ENCODE measurements at places on chromosomes 11 and 22.

DNA sequence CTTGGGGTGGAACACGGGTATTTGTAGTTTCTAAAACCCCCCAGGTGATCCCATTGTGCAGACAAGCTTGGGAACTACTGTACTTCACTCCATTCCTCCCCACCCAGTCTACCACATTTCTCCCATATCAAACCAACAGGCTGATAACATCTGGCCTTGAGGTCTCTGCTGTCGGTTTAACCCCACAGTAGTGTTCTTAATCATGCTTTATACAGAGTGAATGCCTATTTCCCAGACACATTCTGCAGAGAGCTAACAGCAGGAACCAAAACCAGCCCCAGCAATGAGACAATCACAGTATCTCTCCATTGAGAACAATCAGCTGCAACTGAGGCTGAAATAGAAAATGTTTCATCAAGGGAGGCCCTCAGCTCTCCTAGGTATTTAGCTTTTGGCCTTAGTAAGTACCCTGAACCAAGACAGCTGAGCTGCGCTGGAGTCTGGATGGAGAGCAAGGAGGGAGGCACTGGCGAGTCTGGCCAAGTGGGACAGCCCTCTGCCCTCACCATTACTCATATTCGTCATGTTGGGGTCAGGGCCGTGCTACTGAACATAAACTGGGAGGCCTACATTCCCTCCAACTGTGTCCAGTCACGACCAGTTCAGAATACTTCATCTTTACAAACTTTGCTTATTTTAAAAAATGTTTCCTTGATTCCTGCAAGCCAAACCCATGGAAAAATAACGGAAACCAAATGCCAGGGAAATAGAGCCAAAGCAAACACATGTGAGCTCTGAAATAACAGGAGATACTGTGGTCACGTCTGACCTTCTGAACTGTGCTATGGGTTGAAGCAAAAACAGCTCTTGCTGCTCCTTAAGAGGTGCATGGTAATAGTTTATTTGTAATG is 81.0 kb downstream of the CCDC34 start:
- DNase-seq: peak; percentile 96

GRCh38 chr22:39296981-39297489 is 22.4 kb downstream of the RPL3 start:
- DNase-seq: peak; percentile 84

- no peak for DNase-seq
Observed at GRCh38 chr22:21025266-21025665, 7.1 kb downstream of the SLC7A4 start.

DNA sequence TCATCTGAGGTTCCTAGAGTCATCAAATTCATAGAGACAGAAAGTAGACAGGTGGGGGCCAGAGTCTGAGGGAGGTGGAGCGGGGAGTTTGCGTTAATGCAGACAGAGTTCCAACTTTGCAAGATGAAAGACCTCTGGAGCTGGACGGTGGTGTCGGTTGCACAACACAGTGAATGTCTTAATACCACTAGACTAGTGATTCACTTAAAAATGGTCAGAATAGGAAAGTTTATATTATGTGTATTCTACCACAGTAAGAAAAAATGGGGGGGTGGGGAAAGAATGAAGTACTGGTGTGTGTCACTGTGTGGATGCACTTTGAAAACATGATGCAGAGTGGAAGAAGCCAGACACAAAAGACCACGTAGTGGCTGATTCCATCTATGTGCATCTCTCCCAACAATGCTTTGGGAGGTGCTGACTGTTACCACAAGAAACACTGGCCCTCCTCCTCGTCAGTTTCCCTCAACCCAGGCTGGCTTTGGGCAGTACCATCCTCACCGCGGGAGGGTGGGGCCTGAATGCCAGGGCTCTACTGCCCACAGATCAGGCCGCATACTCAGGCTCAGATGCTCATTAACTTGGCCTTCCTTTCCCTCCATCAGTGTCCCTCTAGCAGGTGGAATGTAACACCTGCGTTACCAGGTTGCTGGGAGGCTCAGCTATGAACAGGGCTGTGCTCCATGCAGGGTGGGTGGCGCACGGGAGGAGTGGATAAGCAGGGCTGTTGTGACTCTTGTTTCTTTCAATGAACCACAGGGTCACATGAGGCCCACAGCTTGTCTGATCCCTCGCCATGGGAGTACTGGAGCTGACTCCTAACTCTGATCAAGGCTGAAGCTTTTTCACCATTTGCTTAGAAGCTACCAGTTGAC is 297.0 kb downstream of the CTTN start:
- no peak for DNase-seq

DNA sequence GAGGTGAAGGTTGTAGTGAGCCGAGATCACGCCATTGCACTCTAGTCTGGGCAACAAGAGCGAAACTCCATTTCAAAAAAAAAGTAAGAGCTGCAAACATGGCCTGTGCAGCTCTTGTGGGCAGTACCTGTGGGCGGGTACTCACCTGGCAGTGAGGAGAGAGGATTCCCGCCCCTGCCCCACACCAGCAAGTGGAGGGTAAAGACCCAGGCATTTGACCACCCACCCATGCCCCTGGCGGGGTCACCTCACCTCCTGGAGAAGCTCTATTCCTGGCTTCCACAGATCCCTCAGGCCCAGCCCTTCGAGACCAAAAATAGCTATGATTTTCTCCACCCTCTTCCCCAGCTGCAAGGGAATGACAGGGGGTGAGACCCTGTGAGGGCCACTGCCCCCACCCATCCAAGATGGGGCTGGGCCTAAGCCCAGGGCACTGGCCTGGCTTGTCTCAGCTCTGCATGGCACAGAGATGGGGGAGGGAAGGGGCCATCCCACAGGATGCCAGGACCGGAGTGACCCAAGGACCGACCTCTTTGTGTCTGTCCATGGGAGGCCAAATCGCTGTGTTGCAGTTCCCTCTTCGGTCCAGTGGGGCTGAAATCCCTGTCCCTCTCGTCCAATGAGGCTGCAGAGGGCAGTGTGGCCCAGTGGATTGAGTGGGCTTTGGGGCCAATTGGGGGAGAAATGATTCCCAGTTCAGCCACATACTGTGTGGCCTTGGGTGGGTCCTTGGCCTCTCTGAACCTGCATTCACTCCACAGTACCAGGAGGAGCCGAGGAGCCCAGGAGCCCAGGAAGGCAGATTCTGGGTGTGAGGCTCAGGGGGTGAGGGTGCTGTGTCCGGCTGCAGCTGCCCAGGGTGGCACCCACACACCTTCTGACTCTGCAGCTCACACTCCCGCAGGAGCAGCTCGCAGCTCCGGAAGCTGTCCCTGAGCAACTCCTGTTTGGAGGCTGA is 14.6 kb downstream of the SEC14L6 start:
- DNase-seq: no peak

DNA sequence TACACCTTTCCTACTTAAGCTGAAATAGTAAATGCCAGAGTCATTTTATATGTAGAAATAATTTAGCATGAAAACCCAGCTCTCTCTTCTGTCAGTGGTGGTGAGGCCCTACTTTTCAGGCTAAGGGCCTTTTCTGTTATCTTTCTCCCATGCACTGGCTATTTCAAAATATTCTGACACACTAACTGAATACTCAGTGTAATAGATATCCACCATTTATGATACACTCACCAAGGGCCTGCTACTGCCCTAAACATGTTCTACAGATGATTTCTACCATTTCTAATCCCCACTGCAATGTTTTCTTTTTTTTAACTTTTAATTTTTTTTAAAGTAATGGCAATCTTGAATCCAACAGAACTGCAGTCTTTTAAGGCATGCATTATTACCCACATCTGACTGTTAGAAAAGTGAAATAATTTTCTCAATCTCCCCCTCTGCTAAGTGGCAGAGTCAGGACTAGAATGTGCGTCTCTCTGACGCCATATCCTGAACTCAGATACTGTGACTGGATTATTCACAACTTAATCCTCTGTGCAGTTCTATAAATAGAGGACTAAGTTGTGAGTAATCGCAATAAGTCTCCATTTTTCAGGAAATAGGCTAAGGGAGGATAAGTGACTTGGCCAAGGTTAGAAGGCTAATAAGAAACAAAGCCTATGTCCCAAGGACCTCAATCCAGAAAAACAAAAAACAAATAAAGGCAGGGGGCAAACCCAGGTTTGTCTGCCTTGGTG is 44.0 kb downstream of the GRAMD1B start:
- DNase-seq: peak; percentile 84

GRCh38 chr11:105553025-105553424 is 56.8 kb upstream of the GRIA4 start:
- no peak for DNase-seq

DNA sequence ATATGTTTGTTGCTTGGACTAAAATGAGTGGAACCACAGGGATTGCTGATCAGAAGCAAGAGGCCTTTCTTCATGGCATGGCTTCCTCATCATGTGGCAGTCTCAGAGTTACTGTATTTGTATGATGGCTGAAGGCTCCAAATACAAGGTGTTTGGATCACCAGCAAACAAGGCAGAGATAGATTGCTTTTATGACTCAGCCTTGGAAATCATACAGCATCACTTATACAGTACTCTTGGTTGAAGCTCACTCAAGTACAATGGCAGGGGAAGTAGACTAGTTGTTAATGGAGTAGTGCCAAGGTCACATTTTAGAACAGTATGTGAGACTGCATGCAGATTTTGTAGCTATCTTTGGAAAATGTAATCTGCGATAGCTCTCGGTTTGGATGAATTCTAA is 16.6 kb downstream of the CAPRIN1 start:
- DNase-seq: peak; percentile 18

GRCh38 chr22:17779286-17780115 is 5.2 kb upstream of the BID start:
- DNase-seq: no peak

GRCh38 chr11:73481626-73482025 is 105.4 kb downstream of the RELT start:
- no peak for DNase-seq

DNA sequence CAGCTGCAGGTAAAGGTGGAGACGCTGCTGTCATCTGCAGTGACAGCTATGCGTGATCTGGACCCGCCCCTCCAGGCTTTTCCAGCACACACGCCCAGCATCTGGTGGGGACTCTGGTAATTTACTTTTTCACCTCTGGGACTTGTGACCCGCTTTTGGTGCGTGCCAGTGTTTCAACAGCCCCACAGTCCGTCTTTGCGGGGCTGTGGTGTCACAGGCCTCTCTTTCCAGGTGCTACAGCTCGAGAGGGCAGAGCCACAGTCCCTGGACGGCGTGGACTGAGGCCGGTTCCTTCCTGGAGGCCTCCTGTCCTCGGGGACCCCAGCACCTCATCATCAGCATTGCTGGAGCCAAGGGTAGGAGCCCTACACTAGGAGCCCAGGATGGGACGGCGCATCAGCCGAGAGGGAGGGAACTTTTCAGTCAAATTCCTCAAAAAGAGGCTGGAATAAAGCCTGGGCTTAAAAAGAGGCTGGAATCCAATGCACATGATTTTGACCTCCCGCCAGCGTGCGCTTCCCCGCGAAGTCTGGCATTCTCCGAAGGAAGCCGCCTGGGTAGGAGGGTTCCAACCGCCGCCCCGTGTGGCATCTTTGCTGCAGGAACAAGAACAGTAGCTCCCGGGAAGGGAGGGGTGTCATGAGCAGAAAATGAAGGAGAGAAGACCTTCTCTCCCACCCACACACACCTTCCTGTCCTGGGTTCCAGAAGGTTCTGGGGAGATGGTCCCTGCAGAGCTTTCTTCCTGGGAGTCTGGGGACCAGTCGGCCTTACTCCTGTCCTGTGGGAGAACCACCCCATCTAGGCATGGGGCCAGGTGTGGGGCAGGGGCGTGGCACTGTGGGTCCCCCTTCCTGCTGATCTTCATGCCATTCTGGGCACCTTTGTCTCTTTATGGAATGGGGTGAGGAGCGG is 25.7 kb upstream of the KRTAP5-7 start:
- no peak for DNase-seq

- no peak for DNase-seq
Observed at GRCh38 chr22:23373601-23374000, 193.3 kb downstream of the BCR start.

DNA sequence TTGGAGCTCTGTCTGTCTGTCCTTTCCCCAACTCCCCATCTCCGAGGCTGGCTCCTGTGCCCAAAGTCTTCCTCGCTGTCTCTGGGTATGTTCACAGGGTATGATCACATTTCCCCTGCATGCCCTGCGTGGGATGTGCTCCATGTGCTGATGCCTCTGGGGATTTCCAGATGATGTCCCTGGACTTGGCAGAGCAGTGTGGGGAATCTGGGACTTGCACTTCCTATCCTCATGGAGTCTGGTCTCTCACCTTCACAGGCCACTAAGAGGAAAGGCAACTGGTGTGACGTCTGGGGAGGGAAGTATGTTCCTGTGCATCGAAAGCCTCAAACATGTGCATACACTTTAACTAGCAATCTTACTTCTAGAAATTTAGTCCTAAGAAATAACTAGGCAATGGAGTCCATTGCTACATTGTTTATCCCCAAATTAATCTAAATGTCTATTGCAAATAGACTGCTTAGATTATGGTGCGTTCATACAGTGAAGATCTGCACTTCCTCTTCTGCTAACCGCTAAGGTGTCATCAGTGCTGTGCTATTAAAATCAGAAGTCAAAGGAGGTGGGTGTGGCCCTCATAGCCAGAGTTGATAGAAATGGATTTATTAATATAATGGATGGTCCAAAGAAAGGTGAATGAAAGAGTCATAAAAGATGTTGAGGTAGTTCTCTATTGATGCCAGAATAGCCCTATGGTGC is 20.8 kb downstream of the TIMP3 start:
- no peak for DNase-seq

DNA sequence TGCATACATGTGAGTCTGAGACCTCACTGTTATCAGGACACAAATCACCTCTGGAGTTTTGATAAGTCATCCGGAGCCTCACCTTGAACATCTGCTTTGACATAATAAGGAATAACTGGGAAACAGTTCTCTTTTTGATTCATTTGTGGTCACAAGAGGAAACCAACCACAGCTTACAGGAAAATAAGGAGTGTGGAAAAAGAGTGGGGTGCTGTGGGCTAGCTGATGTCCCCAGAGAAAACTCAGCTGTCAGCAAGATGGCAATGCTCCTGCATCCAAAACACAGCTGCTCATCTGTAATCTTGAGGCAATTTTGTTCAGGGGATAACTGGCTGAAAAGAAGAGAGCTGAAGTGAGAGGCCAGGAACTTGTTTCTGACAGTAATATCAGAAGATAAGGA is 416.4 kb upstream of the SYN3 start:
- no peak for DNase-seq

GRCh38 chr11:59292611-59293010 is 66.1 kb upstream of the OR5AN1 start:
- DNase-seq: no peak

DNA sequence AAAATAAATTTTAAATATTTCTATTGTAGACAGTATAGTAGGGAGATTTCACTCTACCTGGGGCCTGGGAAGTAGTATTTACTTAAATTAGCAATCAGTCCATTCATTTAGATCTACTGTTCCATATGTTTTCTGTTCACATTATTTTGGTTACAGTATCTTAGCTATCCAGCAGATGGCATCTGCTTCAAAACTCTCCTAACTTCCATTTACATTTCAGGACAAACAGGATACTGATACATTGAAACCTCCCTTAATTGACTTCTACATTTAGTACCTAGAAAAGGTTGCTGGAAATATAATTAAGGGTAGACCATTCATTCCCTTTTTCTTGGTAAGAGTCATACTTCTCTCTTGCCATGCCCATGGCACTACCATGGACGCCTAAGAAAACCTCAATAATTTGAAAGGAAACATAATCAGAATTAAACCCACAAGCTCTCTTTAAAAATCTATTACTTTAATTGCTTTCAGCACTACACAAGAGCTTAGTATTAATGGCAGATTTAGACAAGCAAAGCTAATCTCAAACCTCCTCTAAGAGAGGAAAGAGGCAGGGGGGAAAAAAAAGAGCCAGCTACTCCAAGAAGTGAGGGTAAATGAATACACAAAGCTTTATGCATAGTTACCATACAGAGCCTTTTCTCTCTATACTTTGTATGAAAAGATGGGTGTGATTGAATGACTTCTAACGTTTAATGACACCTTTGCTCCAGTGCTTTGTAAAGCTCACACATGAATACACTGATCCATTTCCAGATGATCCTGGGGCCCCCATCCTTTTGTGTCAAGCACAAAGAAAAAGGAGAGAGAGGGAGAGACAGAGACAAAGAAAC is 131.2 kb upstream of the MTMR2 start:
- DNase-seq: peak; percentile 67
